ENCODE measurements at places on chromosomes 3 and 15.

DNA sequence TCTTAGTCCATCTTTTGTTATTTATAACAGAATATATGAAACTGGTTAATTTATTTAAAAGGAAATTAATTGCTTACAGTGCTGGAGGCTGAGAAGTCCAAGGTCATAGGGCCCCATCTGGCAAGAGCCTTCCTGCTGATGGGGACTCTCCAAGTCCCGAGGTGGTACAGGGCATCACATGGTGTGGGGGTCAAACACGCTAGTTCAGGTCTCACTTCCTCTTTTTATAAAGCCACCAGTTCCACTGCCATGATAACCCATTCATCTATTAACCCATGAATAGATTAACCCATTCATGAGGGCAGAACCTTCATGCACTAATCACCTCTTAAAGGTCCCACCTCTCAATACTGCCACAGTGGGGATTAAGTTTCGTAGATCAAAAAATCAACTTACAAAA is 659.3 kb downstream of the NAALADL2 start:
- no peak for DNase-seq

GRCh38 chr3:43411429-43411828 is 125.1 kb downstream of the SNRK start:
- DNase-seq = no peak

- no peak for DNase-seq
Measured at GRCh38 chr15:52783929-52784798, 6.0 kb downstream of the ONECUT1 start.

- DNase-seq = no peak
Measured at GRCh38 chr3:20458994-20459716, 273.1 kb upstream of the SGO1 start.

- DNase-seq = no peak
Measured at GRCh38 chr3:155748611-155749365, 3.9 kb upstream of the PLCH1 start.

DNA sequence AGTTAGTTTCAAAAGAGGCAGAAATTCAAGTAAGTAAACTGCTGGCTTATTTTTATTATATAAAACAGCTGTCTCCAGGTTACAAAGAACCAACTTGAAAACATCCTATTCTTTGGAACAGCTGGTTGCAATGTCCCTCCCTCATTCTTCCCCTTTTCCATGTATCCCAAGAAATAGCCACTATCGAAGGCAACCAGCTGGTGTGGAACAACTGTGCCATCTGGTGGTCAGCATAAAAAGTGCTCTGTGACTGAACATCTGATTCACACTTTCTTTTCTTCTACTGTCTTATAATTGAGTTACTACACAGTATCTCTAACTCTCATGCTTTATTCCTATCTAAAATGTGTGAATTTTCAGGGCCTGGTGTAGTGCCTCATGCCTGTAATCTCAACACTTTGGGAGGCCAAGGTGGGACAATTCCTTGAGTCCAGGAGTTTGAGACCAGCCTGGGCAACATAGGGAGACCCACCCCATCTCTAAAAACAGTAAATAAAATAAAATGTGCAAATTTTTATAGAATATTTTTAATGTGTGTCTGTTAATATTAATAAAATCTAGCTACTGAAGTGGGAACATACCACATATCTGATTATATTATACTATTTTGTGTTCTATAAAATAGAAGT is 9.6 kb downstream of the OSBPL11 start:
- DNase-seq = peak; percentile 74

DNA sequence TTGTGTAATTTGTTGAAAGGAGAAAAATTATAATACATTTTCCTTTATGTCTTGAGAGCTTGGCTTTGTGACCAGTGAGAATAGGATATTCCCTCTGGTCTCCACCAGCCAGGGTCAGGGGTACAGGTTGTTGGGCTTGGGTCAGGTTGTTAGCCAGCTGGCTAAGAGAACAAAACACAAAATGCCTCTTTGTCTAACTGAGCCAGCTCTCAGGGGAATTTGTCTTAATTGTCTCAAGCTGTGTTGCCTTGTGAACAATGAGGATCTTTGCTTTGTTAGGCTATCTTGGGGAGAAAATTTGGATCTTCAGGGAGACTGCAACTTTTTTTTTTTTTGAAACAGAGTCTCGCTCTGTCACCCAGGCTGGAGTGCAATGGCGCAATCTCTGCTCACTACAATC is 17.7 kb upstream of the GK5 start:
- no peak for DNase-seq

DNA sequence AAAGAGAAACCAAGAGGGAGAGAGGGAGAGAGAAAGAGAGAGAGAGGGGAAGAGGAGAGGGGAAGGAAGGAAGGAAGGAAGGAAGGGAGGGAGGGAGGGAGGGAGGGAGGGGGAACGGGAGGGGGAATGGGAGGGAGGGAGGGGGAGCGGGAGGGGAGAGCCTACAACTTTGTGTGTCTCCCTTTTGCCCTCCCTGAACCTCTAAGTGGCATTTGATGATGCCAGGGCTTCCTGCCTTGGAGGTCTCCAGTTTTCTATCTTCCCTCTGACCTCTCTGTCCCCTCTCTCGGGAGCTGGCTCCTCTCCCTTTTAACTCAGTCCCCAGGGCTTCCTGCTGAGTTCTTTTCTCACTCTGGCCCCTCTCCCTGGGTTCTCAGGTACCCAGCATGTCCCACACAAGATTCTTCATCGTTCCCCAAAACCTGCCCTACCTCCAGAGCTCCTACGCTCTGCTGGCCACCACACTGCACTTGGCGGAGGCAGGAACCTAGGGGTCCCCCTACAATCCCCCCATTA is 12.5 kb upstream of the FAM174B start:
- DNase-seq = no peak

DNA sequence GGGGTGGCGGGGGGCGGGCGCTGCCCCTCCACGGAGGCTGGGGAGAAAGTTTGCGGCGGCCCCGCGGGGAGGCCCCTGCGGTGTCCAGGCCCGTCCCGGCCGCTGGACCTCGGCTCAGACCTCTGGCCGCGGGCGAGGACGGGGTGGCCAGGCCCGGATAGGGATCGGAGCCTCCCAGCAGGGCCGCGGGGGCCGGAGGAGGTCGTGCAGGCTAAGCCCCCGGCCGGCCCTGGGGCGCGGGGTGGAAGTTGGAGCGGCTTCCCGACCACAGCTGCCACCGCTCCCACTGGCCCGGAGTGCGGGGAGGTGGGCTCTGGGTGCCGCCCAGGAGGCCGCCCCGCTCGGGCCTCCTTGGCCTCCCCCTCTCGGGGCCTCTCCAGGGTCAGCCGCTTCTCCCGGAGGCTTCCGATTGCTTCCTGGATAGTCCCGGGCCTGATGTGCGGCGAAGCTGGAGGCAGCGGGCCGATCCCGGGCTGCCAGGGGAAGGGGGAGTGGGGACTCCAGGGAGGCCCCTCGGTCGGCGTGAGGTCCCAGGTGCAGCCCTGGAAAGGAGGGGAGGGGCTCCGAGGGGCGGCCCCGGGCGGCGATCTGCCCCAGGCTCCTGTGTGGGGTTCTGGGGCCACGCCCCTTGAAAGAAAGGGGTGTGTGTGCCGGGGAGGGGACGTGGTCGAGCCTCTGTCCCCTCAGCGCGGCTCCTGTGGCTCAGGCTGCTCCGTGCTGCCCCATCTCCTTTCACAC is 907 bp downstream of the PLXNA1 start:
- DNase-seq = peak; percentile 62

- no peak for DNase-seq
Measured at GRCh38 chr3:76990606-76991005, 49.3 kb upstream of the ROBO2 start.

DNA sequence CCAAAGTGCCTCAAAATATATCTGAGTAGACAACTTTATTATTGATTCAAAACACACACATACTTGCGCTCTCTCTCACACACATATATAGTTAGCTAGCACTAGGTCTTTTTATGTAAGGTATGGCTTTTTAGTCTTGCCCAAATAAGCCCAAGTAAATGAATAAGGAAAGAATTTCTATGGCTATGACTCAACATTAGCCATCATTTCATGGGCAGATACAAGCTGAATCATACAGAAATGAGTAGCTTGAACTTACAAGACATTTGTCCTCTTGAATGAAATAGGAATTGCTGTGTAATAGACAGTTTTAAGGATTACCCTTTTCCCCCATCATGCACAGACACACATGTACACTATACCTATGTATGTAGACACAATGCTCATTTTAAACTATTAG is 4.9 kb downstream of the CADPS start:
- DNase-seq = no peak

DNA sequence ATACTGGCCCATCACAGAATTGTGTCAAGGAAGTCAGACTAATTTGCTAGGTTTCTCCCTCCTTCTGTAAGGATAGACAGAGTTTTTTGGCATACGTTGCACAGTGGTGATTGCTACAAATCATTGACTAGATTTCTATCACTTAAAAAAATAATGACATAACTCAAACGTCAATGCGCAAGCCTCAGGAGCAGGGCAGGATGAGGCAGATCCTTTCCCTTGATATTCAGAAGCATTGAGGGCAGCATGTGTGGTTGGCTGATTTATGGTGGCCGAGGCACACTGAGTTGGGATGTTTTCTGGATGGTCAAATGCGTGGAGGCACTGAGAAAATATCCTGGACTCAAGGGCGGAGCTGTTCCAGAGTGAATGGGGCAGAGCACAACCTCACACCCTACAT is 14.4 kb downstream of the THSD4 start:
- DNase-seq = no peak

GRCh38 chr3:25572919-25573385 is 91.8 kb downstream of the TOP2B start:
- no peak for DNase-seq

DNA sequence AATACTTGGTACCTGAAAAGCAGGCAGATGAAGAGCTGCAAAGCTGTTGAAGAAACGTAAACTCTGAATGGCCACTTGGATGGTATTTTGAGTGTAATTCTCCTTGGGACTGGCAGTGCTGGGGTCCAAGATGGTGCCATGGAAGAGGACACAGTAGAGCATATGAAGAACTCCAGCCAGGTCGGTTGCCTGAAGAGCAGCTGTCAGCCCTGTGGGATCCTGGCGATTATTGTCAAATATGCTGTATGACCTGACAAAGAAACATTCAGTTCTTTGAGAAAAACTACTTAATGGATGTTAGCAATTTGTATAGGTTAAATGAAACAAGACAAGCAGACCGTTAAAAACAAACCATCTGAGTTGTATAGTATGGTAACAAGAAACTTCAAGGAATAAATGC is 44.8 kb downstream of the ISL2 start:
- no peak for DNase-seq

- DNase-seq = no peak
Measured at GRCh38 chr3:132784502-132785025, 62.4 kb upstream of the NPHP3 start.

DNA sequence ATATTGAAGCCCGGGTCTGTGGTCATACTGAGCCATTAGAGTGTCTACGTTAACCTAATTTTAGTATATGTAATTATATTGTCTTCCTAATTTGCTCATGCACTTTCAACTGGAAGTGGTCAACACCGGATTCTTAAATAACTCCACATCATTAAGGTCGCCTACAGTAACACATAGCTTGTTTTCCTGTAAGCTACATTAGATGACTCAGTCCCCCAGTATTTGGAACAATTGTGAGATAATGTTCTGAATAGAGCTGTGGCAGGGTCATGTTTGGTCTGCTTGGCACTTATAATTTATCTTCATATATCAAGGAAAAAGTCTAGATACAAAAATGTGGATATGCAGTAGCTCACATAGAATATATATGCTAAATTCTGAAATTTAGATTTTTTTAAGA is 486.2 kb downstream of the IGSF11 start:
- no peak for DNase-seq

DNA sequence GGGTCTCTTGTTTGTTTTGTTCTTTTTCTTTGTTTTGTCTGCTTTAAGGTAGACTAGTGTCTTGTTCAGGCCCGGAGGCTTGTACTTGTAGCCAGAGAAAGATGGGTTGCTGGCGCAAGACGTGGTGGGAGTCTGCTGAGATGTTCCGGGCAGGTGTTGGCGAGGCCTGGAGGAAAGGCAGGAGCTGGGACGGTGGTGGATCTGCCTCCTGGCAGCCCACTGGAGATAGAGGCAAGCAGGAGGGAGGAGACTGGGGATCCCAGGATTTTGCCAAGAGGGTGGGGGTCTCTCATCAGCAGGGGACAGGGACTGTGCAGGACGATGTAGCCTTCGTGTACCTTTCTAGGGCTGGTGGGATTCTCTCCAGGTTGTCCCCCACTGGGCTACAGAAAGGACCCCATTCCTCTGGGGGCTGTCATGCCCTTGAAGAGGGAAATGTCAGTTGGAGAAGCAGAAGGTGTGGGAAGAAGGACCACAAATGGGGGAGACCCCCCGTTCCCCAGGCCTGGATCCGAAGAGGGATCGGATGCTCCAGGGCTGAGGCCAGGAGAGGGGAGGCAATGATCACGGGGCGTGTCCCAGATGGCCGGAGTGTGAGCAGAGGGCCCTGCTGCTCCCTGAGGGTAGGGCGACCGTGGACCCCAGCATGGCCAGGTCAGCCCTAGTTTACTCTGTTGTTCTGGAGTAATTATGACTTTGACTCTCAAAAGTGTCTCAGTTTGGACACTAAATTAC is 7.0 kb downstream of the CHAC1 start:
- DNase-seq = no peak

All from femur (tissue), 1 donor.